GM13977 (cell line): ENCODE measurements at places on chromosomes 11 and 22.

DNA sequence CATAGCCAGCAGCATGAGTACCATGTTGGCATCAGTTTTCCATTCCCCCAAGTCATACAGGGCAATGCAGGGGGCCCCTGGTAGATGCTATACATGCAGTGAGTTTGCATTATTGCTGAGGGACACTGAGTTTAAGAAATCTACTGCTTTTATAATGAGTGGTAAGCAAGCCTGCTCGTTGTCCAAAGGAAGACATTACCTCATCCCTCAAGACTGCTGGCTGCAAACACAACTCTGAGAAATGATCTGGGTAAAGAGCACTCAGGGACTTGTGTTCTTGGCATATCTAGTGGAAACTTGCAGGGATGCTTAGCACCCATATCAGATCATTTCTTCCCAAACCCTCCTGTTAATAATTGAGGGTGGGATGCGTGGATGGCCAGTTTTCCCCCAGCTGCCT is 77.9 kb downstream of the CWC15 start:
- DNase-seq, result no peak

- DNase-seq, result no peak
These were observed 20.9 kb upstream of the NXPE4 start for GRCh38 chr11:114616516-114616915.

DNA sequence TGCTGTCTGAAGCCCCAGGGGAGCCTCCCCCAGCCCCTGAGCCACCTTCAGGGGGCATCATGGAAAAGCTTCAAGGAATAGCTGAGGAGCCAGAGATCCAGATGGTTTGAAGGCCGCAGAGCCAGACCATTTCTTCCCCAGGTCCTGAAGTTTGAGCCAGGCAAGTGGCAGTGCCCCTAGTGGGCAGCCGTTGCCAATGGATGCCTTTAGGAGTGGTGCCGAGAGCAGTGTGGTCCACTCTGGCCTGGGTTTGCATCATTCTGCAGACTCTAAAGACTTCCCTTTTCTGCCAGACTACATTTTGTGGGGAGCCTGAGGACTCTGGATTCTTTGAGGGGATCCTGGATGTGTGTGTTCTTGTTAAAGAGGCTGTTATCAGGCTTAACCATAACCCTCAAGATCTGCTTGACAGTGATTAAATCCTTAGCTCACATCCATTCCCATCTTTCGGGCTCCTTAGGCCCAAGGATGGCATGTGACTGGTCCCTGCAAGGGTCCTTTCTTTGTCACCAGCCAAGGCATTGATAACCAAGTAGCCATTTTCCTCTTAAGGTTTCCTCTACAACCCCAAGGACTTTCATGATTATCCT is 13.1 kb downstream of the HINFP start:
- DNase-seq, result no peak

- no peak for DNase-seq
These were observed 83.6 kb downstream of the BCR start for GRCh38 chr22:23263651-23264555.

DNA sequence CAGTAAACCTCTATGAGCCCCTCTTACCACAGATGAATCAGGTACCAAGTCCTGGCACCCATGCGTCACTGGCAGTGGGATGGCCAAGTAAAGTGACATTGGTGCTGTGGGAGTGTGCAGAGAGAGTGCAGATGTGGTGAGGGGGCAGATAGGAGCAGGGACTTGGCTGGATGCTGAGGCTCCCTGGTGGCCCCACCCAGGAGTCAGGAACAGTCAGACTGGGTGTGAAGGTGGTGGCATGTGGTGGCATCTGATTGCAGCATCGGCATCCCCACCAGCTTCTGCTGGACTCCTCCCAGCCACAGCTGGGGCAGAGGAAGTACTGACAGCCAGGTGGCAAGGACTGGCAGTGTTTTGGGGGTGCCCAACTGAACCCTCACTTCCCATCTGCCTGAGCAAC is 11.4 kb downstream of the DGAT2 start:
- DNase-seq, result no peak

DNA sequence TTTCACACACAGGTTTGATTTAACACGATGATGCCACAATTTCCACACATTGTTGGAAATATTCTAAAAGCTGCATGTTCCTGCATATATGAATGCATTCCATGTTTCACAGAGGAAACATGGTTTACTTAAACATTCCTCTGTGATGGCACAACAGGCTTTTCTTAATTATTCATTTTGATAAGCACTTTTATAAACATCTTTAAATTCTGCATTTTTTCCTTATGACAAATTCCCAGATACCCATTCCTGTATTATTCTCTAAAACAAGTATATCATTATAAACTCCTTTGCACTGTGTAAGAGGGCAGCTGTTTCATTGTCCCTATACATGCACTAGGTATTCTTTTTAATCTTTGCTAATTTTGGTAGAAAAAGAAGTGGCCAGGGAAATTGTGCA is 532.3 kb downstream of the SOX6 start:
- DNase-seq, result no peak

DNA sequence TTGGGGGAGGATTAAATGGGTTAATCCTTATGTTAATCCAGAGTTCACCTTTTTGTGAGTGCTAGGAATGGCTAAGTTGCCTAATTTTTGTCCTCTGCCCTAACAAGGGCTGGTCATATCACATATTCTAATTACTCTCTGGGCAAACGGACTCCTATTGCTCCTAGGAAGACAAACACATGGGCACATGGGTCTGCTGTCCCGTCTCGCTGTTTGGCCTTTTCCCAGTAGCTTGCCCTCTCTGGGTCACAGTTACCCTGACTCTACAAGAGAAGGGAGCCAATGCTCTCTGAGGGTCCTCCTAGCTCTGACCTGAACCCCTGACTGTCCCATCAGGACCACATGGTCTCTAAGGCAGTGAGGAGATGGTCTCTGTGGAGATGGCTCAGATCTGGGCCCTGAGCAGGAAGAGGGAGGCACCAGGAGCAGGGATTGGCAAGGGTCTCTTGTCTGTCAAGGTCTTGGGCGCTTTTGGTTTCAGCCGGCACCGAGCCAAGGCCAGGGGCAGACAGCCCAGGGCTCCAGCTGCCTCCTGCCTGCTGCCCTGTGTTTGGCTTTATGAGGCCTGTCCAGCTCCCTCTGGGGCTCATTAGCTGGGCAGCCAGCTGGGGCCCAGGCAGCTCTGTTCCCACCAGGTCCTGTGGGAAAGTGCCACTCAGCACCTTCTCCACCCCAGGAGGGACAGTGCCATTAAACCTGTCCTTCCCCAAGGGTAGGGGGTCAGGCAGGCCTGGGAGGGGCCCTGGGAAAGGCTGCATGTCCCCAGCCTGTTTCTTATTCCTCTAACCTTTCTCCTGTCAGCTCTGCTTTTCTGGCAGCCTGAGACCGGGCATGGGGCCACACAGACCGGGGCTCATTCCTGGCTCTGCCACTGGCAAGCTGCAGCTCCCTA is 559.9 kb downstream of the MN1 start:
- DNase-seq, result no peak

- DNase-seq, result no peak
These were observed 55.2 kb downstream of the PICALM start for GRCh38 chr11:86013713-86014112.

DNA sequence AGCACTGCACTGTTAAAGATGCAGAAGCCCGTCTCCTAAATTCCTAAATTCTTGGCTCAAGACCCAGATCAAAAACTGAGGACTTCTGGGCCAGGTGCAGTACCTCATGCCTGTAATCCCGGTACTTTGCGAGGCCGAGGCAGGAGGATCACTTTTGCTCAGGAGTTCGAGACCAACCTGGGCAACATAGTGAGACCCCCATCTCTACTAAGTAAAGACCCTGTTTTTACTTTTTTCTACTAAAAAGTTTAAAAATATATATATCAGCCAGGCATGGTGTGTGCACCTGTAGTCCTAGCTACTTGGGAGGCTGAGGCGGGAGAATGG is 29.7 kb downstream of the PDGFB start:
- no peak for DNase-seq

- DNase-seq, result no peak
These were observed 19.2 kb upstream of the SLC5A12 start for GRCh38 chr11:26741036-26741435.

- DNase-seq, result peak; percentile 74
These were observed 21.3 kb upstream of the NELL1 start for GRCh38 chr11:20647976-20648565.

GRCh38 chr11:118155776-118156530 is 3.3 kb upstream of the SCN4B start:
- no peak for DNase-seq

DNA sequence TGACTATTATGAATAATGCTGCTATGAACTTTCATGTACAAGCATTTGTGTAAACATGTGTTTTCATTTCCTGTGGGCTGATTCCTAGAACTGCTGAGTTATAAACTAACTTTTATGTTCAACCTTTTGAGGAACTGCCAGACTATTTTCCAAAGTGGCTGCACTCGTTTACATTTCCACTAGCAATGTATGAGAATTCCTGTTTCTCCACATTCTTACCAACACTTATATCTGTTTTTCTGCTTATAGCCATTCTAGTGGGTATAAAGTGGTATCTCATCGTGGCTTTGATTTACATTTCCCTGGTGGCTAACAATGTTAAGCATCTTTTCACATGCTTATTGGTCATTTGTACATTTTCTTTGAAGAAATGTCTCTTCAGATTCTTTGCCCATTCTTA is 35.2 kb upstream of the SCUBE2 start:
- DNase-seq, result no peak

- DNase-seq, result peak; percentile 52
These were observed 498 bp downstream of the C2CD2L start for GRCh38 chr11:119107538-119108145.

- no peak for DNase-seq
These were observed 3.5 kb downstream of the OR5P2 start for GRCh38 chr11:7793233-7793632.

DNA sequence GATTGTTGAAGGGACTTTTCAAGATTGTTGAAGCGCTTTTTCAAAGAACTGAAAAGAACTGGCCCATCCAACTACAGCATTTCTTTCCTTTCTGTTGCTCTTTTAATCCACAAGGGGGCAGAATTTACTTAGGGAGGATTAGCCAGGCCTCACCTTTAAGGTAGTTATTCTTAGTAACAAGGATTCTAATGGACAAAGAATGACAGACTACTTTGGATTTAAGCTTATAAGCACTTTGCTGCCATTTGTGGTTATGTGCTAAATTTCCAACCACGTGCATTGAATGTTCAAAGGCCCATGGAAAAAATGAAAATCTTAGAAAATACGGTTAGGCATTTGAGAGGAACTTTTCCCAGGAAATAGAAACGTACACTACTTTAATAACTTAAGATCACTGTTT is 49.5 kb upstream of the HSPA8 start:
- DNase-seq, result peak; percentile 76

DNA sequence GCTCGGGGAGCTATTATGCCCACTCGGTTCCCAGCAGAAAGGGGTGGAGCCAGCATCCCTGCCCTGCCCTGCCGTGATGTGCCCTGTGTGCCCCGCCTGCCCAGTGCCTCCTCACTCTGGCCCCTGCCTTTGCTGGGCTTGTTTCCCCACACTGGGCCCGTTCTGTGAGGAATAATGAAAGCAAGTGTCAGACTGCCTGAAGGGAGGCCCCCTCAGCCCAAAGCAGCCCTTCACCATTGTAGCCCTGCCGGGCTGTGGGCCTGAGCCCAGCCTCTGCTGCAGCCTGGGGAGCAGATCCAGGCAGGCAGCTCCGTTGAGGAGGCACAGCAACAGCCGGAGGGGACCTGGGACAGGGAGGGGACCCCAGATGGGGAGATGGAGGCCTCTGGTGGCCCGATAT is 20.2 kb upstream of the NEFH start:
- no peak for DNase-seq

DNA sequence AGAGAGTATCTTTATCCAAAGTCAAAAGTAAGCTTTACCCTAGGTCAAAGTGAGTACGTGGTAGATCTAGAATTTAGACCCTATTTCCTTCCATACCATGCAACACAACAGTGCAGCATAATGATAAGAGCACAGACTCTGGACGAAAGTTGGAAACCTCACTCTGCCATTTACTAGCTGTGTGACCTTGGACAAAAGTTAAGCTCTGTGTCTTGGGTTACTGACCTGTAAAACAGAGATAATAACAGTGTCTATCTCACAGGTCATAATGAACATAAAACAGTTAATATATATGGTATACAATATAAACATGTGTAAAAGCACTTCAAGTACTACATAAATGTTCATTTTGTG is 13.6 kb upstream of the CHRNA10 start:
- no peak for DNase-seq

DNA sequence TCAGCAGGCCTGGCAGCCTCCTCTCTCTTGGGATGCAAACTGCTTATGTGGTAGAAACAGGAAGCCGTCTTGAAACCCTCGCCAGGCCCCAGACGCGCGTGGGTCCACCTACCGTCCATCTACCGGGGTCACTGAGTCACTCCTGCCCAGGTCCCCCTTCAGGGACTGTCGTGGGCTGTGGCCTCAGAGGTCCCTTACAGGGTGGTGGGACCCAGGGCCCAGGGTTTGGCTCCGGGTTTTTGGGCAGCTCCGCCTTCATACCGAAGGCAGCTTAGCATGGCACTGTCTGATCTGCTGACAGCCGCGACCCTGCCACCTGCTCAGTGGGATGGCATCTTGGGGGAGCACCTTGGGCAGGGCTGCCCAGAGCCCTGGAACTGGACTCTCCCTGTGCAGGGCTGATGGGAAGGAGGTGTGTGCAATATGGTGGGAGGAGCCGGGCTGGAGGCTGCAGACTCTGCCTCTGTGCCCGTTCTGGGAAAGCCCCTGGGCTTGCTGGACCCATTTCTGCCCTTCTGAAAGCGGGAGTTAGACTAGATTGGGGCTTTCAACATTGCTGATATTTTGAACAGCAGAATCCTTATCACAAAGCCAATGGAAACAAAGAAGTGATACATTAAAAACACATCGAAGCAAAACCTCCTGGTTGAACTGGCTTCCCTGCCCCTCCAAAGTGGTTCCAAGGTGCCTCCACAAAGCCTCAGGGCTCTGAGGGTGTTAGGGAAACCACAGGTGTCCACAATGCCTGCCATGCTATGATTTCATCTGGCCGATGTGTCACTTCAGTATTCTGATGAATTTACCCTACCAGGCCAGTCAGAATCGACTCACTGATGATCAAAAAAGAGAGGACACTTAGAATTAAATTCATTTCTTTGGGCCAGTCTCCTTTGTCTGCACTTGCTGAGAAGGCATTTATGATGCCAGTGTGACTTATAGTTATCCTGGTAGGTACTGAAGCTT is 316.5 kb downstream of the KIRREL3 start:
- no peak for DNase-seq

DNA sequence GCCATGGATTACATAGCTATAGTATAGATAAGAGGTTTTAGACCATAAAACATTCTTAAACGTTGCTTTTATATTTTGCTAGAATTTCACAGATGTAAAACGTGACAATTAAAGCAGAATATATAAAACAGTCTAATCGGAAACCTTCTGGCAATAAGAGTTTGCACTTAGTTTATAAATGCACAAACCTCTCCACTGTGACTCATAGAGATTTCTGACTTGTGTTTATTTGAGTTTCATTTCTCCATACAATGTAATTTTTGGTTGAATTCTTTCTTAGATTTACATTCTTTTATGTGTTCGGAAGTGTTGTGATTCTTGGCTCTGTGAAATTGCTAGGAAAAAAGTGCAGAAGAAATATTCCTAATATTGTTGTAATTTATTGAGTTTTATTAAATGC is 288.7 kb upstream of the CTSC start:
- no peak for DNase-seq

- DNase-seq, result no peak
These were observed 36.2 kb downstream of the LMO1 start for GRCh38 chr11:8227156-8228152.

- DNase-seq, result no peak
These were observed 11.4 kb upstream of the MPPED1 start for GRCh38 chr22:43400449-43400848.

GRCh38 chr11:65435981-65436411 is 13.4 kb downstream of the NEAT1 start:
- DNase-seq, result no peak
